ENCODE measurements at places on chromosomes 1 and 21.

- no peak for DNase-seq
Measured at GRCh38 chr1:31102501-31102950, 37.0 kb upstream of the PUM1 start.

DNA sequence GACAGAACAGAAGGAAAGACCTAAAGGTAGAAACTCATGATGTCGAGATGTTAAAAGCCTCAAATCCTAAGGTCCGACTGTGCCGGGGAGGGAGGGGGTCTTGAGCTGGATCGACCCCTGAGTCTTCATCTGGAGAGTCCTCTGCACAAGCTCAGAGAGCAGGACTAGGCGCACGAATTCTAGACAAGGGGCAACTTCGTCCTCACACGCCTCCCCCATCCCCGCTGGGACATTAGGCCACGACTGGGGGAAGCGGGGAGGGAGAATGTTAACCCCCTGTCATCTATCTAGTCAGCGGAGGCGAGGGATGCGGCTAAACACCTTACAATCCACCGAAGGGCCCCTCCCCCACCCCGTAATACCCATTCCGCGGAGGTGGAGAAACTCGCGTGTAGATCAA lies 94.7 kb downstream of the PRKAB2 start:
- no peak for DNase-seq

DNA sequence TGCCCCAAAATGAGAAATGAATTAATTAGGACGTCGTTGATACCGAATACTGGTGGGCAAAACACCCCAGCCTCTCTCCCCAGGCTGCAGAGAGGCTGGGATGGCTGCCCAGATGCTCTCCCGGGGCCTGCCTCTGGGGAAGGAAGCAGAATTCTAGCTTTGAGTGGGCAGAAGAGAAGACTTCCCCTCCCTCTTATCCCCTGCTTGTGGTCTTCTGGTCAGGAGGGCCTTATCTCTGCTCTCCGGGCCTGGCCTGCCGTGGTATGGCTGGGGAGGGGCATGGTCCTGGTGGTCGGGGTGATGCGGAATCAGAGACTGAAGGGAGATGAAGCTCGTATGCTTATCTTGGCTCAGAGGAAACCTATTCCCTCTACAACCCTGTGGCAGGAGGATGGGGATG lies 9.8 kb upstream of the CSF3R start:
- no peak for DNase-seq

DNA sequence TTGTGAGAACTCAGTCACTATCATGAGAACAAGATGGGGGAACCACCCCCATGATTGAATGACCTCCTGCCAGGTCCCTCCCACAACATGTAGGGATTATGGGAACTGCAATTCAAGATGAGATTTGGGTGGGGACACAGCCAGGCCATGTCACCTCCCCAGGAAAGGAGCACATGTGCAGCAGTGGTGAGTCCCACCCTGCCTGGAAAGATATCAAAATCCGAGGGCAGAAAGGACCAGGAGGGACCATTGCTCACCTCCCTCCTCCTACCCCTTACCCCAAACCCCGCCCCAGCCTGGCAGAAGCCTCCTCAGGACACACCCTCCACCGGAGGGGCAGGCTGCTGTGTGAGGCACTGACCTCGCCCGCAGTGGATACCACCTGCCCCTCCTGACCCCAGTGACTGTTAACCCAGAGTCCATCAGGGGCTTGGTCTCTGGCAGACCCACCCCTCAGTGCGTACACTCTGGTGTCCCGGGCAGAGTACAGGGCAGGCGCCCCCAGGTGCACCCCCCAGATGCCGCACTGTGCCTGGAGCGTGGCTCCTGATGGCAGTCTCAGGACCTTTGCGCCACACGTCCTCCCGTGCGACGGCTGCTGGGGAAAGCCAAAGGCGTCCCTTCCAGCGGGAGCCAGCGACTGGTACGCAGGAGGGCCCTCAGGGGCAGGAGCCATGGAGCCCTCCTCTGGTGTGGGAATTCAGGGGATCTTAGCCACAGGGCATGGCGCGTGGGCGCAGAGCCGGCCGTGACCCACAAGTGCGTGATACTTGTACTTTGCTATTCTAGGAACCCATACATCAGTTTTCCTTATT lies 20.9 kb downstream of the PDXK start:
- no peak for DNase-seq

- DNase-seq, result peak; percentile 50
Measured at GRCh38 chr1:185046668-185047067, 1.3 kb downstream of the RNF2 start.

DNA sequence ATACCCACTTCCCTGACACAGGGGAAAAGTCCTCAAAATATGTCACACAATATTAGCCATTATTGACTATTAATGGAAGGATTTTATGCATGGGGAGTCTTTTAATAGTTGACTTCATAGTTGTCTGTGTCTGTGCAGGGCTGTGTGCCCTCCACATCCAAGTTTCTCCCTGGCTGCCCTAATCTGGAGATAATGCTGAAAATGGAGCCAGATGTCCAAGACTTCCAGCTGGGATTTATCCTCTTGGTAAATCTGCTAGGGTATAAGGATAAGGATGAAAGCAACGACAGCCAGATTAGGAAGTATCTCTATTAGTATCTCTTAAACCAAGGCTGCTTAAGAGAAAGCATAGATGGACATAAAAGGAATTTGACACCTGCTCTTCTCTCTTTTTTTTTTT lies 42.1 kb downstream of the CDK18 start:
- no peak for DNase-seq

DNA sequence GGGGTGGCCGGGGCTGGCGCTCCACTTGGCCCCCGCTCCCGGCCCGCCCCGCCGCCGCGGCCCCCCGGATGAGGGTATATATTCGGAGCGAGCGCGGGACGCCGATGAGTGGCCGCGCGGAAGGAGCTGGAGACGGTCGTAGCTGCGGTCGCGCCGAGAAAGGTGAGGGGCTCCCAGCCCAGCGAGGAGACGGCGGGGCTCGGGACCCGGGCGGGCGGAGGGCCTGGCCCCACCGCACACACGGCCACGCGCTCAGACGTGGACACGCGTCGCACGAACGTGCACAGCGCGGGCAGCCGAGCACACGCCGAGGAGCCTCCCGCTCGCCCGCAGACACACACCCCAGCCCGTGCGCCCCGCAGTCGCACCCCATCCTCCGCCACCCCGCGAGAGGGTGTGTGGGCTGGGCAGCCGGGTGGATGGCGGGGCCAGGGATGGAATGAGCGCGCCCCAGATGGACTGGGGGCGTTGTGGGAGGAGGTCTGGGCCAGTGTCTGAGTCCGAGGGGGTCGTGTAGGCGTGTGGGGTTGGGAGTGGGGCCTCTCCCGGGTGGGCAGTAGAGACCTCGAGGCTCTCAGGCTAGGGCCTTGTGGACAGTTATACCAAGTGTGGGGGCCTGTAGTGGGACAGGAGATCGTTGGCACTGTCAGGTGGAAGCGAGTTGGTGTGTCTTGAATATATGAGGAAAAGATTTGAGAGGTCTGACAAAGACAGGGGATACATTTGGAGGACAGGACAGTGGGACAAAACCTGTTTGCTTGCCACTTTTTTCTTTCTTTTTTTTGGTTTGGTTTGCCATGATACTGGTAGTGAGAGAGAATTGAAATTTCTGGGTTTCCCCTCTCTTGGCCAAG lies at the start of gene UAP1:
TSS of gene UAP1 (plus strand) at position 107 of the 854 bp plus-strand sequence. CDS start 4,347 bp downstream, outside the sequence.
- peak; percentile 56 for DNase-seq

DNA sequence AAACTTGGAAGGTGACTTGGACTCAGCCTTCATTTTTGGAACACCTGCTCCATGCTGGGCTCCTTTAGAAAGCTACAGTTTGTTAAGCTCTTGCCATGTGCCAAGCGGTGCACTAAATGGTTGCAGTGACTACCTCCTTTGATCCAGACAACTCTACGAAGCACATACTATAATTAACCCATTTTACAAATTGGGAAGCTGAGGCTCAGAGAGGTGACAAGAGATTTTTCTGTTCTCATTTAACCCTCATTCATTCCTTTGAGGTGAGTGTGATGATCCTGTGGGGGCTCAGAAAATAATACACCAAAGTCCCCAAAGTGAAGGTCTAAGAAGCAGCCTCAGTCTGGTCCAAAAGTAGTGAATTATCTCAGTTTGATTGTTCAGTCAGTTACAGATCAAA lies 1.6 kb upstream of the PAQR7 start:
- no peak for DNase-seq

DNA sequence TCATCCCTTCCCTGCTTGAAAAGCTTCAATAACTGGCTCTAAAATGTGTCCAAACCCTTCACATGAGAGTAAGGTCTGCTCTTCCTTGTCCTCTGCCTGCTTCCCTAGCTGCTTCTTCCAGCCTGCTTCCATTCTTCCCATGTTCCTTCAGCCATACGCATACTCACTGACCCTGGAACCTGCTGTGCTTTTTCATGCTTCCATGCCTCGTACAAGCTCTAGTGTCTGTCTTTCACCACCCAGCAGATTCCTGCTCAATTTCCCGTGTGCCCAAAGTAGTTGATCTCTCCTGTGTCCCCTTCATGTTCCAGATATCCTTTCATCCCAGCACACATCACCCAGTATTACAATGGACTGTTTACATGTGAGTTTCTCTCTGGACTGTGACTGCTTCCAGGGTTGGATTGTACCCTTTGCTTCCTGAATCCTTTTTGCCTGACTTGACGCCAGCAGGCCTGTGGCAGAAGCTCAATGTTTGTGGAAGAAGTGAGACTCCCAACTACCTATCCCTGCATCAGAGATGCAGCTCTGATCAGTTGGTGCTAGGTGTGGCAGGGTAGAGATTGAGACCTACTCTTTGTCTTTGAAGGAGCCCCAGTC lies 35.9 kb upstream of the RNF19B start:
- DNase-seq, result no peak

DNA sequence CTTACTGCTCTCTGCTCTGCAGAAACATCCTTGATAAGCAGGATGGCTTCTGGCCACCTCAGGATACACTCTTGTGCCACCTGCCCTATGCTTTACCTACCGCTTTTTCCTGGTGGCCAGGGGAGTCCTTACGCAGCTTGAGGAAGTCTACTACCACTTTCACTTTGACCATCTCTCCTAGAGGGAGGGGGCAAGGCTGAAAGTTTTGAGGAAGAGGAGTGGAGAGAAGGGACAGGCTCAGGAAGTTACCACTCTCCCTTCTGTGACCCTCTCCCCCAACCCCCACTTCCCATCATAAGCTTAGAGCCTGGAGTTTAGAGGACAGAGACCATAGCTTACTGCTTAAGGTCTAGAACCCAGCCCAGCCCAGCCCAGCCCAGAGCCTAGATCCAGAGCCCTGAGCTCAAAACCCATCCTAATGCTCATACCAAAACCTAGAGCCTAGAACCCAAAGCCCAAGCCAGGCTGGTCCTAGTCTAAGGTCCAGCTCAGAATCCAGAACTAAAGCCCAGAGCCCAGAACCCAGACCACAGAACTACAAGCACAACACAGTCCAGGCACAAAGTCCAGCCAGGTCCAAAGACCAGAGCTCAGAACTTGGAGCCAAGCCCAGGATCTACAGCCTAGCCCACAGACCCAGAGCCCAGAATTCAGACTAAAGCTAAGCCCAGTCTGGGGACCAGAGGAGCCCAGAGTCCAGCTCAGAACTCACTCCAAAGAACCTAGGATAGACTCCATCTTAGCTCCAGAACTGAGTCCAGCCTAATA lies 18.0 kb upstream of the MFSD2A start:
- DNase-seq, result no peak
